ENCODE measurements at places on chromosomes 13 and 19. TPM values are rescaled to one million over a fixed set of nuclear protein-coding genes. Genes with fewer than 3 reads are reported as not detected.

Gene SHISA7
- total RNA-seq, result 5.2 TPM

Gene LRRC4B
- 55.2 TPM for total RNA-seq

Gene MRI1
- 44.9 TPM for total RNA-seq

Gene CBY2
- not detected for total RNA-seq

Gene SCGB2B2
- total RNA-seq, result 0.61 TPM

Gene GNG8
- 1.7 TPM for total RNA-seq

Gene ONECUT3
- total RNA-seq, result 0.06 TPM

Gene ZNF296
- total RNA-seq, result 0.22 TPM

Gene TLE6
- total RNA-seq, result 1.6 TPM

Data from spinal cord (tissue), 10 donors.